GM06990 (cell line): ENCODE measurements at places on chromosomes 2 and 18.

- no peak for DNase-seq
These were observed 26.6 kb downstream of the TWIST2 start for GRCh38 chr2:238874330-238875050.

GRCh38 chr18:42941860-42942259, 173.6 kb downstream of the RIT2 start:
- no peak for DNase-seq

- DNase-seq: no peak
These were observed at the start of gene BARD1 for GRCh38 chr2:214808981-214809750. BARD1 (minus strand) TSS chr2:214809683; CDS start chr2:214809569, 114 bp downstream.

DNA sequence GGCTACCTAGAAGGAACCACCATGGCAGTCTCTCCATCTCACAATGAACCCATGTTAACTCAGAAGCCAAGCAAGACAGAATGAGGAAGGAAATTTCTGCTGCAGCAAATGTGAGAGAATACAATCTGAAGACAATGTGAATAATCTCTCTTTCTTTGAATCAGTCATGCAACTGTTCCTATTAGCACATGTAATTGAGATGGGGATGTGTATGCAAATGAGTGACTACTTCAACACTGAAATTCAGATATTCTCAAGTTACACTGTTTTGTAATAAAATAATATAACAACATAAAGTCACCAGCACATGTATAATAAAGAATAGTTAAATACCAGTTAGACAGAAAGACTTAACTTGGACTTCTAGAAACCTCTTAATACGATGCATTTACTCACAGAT, 1200.6 kb upstream of the PIK3C3 start:
- no peak for DNase-seq

- no peak for DNase-seq
These were observed 729.4 kb downstream of the RNF144A start for GRCh38 chr2:7646661-7647060.

- DNase-seq: no peak
These were observed 230.7 kb downstream of the TMX3 start for GRCh38 chr18:68484241-68484640.

- no peak for DNase-seq
These were observed 38.0 kb upstream of the DARS1 start for GRCh38 chr2:136023416-136023815.

DNA sequence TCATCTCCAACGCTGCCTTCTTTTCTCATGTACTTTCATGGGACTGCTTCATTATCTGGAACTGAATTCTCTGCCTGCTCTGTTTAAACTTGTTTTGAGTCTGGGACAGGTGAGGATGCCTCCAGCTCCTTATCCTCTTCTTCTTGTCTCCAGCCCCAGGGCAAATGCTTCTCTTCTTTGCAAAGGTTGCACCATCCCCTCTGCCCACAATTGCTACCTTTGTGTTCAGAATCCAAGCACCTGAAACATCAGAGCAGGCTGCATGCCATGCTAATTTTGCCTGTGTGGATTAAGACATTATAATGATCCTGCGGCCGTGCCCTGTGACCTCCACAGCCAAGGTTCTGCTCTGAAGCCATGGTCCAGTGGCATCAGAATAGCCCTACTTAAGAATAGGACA, 309.5 kb downstream of the EPHA4 start:
- DNase-seq: no peak

DNA sequence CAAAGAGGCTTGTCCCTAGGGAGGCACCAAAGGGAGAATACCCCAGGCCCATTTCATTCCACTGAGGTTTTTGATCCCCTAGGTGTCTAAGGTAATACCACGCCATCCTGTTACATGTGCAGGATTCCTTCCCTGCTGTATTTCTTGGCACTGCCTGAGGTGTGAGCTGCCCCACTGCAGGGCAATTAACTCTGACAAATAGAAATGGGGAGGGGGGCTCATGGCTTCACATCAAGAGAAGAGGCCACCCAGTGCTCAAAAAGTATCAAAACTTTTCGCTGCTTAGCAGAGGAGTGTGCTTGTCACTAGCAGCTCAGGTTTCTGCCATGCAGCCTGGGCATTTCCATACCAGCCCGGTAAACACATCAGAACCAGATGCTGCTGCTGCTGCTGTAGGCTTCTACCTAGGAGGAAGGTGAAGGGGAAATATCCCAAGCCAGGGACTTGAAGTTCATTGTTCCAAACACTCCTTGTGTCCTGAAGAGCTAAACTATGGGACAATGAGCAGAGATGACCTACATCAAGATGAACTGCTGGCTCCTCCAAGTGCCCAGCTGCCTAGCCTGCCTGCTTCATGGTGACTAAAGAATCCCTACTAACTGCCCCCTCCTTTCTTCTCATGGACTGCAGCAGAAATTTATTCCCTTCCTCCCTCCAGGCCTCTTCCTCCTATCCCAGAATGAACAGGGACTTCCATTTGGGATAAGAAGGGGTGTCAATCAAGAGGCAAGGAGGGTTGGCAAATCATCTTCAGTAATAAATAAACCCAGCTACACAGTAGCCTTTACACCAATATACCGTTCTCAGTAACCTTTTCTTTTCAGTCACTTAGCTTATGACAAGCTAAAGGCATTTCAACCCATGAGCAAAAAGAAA, 16.4 kb downstream of the POU3F3 start:
- no peak for DNase-seq

DNA sequence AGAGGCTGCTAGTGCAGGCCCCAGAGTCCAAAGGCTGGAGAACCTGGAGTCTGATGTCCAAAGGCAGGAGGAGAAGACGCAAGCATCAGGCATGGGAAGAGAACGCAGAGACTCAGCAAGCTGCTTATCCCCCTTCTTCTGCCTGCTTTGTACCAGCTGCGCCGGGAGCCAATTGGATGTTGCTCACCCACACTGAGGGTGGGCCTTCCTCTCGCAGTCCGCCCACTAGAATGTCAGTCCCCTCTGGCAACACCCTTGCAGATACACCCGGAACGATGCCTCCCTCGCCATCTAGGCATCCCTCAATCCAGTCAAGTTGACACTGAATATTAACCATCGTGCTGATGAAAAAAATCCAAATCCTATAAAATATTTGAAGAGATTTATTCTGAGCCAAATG, 141.6 kb downstream of the TWIST2 start:
- DNase-seq: no peak

- no peak for DNase-seq
These were observed 437.1 kb downstream of the BCL11A start for GRCh38 chr2:60116161-60116875.

DNA sequence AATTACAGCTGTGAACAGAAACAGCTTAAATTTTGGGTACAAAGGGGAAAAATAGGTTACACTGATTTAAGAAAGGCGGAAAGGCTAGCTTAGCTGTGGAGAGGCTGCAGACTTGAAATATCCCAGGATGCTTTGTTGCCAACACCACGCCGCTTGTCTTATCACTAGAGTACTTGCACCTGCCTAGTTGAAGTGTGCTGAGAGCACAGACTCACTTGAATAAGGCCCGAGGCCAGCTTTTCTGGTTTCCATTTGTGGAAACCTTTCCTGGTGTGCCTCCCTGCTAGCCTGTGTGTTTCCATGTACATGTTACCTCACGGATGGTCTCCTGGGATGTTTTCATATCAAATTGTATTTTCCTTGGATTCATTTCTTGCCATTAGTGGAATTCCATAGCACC, 3.2 kb downstream of the CABLES1 start:
- DNase-seq: no peak

GRCh38 chr18:40987581-40987980, 967.5 kb upstream of the PIK3C3 start:
- no peak for DNase-seq

- no peak for DNase-seq
These were observed 742.5 kb downstream of the TDRD15 start for GRCh38 chr2:21866316-21866715.

- DNase-seq: no peak
These were observed 72.7 kb downstream of the MAP2 start for GRCh38 chr2:209496586-209496982.

DNA sequence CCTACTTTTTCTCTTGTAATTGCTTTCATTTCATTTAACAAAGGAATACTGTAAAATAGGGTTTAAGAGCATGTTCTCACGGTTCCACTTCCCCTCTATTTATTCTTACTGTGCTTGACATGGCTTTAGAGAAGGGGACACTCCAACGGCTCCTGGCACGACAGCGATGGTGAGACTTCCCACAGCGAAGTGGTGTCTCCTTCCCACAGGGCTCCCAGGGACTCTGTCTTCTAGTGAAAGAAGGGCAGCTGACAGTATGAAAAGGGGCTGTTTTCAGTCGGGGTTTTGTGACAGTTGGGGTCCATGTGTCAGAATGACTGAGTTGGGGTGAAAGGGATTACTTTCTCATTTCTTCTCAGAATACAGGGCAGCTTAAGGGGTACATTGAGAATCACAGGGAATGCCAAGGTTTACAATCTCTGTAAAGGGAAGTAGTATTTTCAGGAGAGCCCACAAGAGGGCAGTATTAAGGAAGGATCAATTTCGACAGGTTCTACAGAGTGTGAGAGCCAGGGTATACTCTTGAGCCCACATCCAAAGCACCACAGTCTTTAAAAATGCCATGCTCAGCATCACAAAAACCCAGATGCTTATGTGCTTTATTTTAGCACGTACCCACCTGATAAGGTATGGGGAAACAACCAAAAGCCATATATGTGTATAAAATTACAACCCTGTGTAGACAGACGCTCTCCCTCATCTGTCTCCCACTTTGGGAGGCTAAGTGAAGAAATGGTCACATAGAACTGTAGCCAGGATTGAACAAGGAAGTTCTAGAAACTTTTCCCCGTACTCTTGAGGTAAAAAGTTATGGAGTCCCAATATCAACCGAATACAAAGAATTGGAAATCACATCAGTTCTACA, 31.3 kb upstream of the RAPGEF4 start:
- DNase-seq: no peak

- DNase-seq: no peak
These were observed 443 bp downstream of the CPSF3 start for GRCh38 chr2:9423922-9424272.

GRCh38 chr2:45902781-45903375, 251.4 kb downstream of the PRKCE start:
- no peak for DNase-seq

DNA sequence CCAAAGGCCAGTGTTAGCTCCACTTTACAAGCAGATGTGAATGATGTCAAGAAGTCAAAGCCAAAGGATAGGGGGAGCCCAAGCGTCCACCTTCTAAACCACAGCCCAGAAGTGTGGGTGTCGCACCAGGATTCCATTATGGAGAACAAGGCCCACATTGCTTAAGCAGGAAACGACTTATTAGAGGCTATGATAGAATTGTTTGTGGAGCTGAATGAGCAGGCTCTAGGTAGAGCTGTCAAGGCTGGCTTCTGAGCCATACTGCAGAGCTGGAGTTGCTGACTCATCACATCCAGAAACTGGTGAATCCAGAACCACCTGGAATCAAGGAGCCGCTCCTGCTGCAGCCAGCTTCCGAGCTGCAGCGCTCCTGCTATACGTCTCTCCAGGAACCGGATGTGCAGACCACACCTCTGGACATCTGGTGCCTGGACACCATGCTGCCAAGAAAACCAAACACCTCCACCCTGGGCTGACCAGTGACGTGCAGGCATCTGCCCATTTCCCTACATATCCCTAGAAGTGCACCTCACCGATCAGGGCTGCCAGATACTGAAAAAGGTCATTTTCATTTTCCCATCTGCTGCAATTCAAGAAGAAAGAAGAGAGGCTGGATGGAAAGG, 6.2 kb upstream of the TWIST2 start:
- no peak for DNase-seq

- no peak for DNase-seq
These were observed 56.9 kb upstream of the ACVR1C start for GRCh38 chr2:157685572-157685971.

- no peak for DNase-seq
These were observed 1517.5 kb upstream of the ZEB2 start for GRCh38 chr2:146037334-146037870.

- DNase-seq: no peak
These were observed 90.7 kb upstream of the TNP1 start for GRCh38 chr2:216950547-216950946.

DNA sequence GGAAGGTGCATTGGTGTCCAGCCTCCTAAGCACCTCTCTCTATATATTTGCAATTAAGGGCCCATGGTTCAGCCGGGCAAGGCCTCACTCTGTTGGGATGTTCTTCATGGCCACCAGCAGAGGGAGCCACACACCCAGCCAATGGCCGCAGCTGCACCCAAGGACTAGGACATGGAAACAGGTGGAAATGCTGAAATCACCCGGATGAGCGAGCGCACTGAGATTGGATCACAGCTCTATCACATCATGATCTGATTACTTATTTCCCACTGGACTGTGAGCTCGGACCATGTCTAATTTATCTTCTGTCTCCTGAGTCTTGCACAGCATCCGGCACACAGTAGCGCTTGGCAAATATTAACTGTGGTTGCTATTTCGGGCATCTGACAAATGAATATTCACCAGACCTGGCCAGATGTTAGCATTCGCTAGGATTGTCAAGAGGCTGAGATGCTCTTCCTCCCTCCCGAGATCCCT, 31.2 kb downstream of the KIF3C start:
- peak; percentile 40 for DNase-seq

DNA sequence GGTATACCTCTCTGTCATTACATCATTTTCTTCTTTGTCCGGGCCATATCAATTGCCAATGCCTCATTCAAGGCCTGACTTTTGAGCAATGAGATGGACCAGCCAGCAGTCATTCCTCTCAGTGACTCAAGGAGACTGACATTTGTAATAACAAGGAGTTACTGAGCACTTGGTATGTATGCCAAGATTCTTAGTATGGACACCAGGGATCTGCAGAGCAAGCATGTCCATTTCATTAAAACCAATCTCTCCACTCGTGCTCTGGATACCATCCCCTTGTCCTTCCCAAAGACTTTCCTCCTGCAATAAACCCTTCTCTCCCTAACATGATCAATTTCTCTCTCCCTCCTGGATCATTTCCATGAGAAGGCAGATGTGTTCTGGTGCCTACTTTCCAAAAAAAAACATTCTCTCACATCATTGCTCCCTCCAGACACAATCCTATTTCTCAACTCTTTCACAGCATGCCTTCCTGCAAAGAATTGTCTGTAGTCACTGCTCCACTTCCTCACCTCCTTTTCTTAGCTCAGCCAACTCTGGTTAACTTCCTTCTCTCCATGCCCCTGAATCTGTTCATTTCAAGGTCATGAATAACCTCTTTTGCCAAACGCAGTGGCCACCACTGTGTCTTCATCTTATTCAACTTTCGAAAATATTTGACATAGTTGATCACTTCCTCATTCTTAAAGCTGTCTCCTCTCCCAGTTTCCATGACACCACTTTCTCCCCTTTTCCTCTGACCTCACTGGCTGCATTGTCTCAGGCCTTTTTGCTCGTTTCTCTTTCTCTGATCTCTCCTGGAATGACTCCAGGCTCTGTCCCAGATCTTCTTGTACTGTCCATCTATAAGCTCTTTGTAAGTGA, 102.8 kb upstream of the CYP1B1 start:
- peak; percentile 34 for DNase-seq

DNA sequence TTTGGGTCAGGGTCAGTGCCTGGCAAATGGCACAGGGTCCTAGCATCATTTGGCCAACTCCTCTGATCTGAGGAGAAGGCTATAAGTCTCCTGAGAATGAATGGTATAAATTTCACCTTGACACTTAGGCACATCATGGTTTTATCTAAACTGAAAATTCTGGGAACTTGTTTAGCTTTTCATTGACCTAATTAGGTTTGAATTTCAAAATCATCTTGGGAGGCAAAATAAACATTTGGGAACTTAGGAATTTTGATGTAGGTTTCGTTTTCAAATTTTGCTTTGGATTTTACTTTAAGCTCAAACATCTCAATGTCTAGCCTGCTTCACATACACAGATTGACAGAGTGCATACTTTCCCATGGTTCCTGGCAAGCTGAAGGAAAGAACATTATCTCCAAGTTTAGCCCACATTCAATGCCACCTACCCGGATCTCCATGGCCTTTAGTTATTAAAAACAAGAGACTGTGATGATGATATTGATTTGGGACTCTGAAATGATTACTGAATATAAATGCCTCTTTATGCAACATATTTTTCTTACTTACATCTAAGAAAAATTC, 44.5 kb downstream of the MYOM1 start:
- no peak for DNase-seq
